ENCODE measurements at places on chromosomes 12 and 14.

DNA sequence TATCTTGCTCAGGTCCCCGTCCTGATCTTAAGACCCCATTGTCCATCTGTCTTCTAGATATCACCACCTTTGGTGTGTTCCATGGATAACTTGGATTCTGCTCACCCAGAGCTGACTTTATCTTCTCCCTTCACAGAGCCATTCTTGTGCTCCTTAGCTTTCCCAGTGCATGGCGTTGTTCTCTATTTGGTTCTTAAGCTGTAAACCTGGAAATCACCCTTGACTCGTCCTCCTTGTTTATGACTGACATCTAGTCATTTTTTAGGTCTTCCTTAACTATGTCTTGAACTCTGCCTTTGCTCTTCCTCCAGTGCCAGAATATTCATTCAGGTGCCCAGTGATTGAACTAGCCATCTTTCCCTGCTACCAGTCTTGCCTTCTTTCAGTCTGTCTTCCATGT lies 11.7 kb downstream of the STK38L start:
- DNase-seq = no peak

DNA sequence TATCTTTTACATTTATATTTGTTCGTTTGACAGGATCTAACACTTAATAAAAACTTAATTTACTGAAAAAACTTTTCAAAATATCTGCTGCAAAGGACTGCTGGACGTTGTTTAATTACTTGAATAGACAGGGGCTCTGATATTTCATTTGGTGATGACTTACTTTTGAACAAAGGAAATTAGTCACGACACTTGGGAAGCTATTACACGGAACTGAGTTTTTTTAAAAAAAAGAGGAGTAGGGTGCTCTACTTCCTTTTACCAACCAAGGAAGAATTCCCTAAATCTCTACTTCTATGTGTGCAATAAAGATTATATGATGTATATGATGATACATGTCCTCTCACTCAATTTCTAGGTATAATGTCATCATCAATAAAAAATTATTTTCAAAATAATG lies 4.7 kb downstream of the FGD6 start:
- no peak for DNase-seq

- DNase-seq = no peak
These were observed 815 bp downstream of the COQ10A start for GRCh38 chr12:56267443-56268071.

DNA sequence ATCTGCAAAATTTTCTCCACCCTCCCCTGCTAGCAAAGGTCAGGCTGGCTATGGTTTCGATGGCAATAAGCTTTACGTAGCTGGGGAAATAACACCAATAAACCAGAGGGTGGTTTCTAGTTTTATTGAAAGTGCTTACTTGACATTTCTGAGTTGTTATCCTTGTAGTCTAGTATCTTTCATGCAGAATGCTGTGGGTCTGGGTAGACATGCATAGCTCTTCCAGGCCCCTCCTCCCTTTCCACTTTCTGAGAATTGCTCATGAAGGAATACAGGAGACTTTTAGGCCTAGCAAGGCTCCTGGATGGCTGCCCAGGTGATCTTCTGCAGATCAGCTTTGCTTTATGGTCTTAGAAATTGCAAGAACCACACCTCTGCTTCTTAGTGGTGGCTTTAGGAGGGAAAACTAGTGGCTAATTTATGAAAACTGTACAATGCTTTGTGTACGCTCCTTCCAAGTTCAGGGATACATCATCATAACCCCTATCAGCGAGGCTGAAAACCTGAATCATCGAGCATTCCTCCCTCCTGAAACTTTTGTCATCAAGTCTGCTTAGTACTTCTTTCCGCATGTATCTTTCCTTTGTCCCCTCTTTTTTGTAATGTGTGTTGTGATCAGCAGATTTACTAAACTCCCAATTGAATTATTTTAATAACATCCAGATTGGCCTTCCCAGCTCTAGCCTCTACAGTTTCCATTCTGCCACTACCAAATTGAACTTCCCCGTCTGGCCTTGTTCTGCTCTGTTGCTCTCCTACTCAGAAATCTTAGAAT lies 473.0 kb downstream of the RAD51B start:
- no peak for DNase-seq

GRCh38 chr12:84692071-84692470 lies 220.5 kb downstream of the SLC6A15 start:
- DNase-seq = no peak

GRCh38 chr14:77707355-77707723 lies 484 bp downstream of the ALKBH1 start:
- no peak for DNase-seq

- DNase-seq = no peak
These were observed 64.2 kb downstream of the DRAM1 start for GRCh38 chr12:101941306-101942249.

DNA sequence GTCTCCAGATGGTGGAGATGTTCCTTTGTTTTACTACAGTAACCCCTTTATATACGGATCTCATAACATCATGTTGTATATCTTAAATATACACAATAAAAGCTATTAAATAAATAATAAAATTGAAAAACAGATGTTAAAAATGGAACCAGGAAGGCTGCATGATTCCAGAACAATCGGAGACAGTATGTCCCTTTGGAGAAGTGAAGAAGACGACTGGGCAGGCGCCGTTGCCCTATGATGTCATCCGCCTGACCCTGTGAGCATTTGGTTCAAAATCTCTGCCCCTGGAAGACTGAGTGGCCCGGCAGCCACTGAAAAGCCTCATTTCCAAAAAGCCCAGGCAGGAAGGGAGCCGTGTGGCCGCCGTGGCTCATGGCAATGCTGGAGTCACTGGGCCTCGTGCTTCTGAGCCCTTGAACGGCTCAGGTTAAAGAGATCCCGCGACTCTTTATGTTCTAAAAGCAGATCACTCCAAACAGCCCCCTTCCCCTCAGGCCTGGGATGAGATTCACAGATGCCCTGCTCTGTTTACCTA lies 30.8 kb downstream of the RIMBP2 start:
- DNase-seq = no peak

DNA sequence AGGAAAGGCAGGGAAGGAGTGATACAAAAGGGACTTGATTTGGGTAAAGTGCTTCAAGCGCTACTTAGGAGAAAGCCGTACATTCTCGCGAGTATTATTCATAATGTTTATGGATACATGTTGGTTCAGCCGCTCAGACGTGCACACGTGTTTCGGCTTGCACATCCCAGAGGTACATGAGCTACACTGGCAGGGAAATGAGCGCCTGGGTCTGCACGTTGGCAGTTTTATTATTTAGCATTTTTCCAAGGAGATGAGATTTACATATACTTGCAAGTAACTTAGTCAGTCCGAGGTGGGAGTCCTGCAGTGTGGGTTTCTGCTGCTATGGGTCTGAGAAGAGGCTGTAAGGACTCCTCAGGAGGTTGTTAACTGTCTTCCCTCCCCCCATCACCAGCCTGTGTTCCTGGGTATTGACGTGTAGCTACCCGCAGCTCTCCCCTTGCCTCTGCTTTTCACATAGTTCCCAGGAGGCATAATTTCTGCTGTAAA lies 1.5 kb downstream of the PRKCH start:
- no peak for DNase-seq

DNA sequence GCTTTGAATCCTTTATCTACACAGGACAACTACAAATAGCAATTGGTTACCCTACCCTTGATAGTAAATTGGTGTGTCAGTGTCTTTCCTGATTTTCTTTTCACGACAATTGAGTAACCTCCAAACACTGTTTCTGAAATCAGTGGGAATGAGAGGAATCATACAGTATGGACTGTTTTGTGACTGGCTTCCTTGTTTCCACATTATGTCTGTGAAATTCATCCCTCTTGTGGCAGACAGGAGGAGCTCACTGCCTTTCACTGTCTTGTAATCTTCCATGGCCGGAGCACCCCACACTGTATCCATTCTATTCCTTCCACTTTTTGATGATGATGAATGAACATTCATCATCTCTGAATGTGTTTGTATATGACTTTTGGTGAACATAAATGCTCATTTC lies 164.0 kb upstream of the PZP start:
- no peak for DNase-seq

DNA sequence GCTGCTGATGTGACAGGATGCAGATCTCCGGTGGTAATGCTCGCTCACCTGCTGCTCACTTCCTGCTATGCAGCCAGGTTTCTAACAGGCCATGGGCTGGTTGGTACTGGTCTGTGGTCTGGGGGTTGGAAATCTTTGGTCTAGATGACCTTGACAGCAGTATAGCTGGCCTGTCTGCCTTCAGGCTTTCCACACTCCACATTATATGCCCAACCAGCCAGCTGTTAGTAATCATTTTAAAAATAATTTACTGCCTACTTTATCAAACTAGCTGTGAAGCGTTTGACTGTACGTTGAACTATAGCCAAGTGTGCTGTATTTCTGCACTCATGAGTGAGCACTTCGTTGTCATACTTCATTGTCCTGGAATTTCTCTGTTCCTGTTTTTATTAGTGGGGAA lies 424.0 kb upstream of the GARIN6 start:
- DNase-seq = no peak

- no peak for DNase-seq
These were observed 62.4 kb downstream of the TMX1 start for GRCh38 chr14:51302295-51303030.

DNA sequence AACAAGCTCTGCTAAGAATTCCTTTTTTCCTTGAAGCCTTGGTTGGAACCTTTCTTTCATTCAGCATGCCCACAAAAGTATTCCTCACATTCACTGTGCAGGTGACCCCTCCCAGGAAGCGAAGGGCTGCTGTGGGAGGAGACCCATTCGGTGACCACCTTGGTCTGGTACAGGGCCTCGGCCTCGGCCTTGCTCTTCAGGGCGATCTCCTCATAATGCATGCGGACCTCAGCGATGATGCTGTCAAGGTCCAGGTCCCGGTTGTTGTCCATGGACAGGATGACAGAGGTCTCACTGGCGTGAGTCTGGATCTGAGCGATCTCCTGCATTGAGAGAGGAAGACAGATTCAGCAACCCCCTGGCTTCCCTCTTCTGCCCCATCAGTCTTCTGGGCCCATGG lies 3.1 kb downstream of the KRT74 start:
- DNase-seq = no peak

DNA sequence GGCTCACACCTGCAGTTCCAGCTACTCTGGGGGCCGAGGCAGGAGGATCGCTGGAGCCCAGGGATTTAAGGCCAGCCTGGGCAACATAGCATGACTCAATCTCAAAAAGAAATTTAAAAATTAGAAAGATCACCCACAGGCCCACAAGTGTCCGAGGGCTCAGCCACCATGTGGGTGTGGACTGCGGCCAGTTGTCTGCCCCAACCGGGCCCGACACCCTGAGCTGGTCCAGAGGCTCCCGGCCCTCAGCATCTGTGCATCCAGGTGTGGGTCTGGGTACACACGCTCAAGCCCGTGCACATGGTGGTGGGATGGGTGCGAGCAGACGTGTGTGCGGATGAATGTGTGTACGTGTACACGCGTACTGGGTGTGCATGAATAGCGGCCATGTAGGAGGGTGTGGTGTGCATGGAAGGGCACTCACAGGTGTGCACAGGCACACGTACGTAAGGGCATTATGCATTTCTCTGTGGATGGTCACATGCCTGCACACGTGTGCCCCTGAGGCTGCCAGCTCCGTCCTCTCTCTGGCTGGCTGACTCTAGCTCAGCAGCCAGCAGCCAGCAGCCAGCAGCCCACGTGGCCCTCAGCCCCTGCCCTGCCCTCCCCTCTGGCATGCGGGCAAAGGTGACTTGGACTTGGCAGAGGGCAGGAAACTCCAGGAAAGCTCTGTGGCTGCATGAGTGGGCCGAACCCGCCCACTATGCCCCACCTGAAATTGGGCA lies 23.3 kb upstream of the NUDT14 start:
- DNase-seq = no peak

DNA sequence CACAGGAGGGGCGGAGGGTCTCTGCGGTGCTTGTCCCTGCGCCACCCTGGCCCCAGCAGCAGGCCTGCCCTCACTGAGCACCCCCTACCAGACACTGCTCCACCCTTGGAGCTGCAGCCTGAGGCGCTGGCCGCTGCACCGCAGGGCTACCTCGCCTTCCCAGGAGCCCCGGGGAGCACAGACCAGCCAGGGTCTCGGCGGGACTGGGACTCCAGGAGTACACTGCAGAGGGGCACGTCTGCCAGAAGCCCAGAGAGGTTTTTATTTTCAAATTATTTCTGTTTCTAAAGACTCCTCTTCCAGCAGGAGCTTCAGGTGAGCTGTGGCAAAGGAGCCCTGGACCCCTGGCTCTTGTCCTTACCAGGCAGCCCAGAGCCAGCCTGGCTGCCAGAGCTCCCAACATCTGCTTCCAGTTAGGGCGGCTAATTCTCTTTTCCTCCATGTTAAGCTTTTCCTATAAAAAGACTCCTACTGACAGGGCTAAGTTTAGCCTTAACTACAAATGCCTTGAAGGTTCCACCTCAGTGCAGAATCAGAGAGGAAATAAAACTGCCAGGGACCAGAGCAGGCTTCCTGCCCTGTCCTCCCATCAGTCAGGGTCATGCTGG lies 26.4 kb downstream of the DEGS2 start:
- DNase-seq = no peak

GRCh38 chr14:68211421-68211820 lies 391.8 kb downstream of the RAD51B start:
- no peak for DNase-seq
